ENCODE measurements at places on chromosomes 7 and 10. TPM values are rescaled to one million over a fixed set of nuclear protein-coding genes. Genes with fewer than 3 reads are reported as not detected.

The NODAL gene
- 0.08 TPM for total RNA-seq

The RP9 gene
- total RNA-seq: 22.2 TPM

The CYP3A4 gene
- total RNA-seq: not detected

The RPEL1 gene
- not detected for total RNA-seq

The AGMO gene
- total RNA-seq: 0.04 TPM

The MMD2 gene
- total RNA-seq: not detected

The DPYSL4 gene
- total RNA-seq: 21.5 TPM

All from kidney epithelial cell (primary cell).